ENCODE measurements at places on chromosomes 5 and 9.
A peak's percentile ranks its signal among the peaks of the same experiment; 100 is the strongest.

GRCh38 chr9:27385606-27386322 is 88.8 kb upstream of the EQTN start:
- DNase-seq = no peak

DNA sequence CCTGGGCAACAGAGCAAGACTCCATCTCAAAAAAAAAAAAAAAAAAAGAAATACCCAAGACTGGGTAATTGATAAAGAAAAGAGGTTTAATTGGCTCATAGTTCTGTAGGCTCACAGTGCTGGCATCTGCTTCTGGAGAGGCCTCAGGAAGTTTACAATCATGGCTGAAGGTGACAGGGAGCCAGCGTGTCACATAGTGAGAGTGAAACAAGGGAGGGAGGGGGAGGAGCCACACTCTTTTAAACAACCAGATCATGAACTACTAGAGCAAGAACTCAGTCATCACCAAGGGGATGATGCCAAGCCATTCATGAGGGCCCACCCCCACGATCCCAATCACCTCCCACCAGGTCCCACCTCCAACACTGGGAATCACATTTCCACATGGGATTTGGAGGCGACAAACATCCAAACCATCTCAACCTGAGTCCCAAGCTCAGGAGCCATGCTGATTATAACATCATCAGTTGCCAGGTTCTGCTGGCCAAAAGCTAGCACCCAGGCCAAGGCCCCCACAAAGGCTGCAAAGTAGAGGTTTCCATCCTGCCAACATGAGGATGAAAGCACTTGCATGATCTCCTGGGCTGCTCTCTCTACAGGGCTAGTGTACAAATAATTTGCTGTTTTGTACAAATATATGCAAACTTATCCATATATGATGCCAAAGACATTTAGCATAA is 15.3 kb downstream of the DENND1A start:
- no peak for DNase-seq

GRCh38 chr5:101539315-101539714 is 636.2 kb upstream of the ST8SIA4 start:
- no peak for DNase-seq

DNA sequence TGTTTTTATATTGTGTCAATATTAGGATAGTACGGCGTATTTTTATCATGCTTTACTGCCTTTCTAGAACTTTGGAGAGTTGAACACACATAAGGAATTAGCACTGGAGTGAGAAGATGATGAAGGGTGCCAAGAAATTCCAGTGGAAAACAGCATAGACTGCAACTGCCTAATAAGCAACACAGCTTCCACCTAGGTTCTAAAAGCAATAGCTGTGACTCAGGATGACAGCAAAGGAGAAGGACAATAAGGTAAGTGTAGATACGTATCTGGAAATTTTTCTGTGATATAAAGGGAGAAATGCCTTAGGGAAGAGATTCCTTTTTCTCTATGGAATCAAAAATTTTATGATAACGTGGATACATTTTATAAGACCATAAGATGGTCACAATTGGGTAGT is 7.4 kb downstream of the PTPRD start:
- no peak for DNase-seq

DNA sequence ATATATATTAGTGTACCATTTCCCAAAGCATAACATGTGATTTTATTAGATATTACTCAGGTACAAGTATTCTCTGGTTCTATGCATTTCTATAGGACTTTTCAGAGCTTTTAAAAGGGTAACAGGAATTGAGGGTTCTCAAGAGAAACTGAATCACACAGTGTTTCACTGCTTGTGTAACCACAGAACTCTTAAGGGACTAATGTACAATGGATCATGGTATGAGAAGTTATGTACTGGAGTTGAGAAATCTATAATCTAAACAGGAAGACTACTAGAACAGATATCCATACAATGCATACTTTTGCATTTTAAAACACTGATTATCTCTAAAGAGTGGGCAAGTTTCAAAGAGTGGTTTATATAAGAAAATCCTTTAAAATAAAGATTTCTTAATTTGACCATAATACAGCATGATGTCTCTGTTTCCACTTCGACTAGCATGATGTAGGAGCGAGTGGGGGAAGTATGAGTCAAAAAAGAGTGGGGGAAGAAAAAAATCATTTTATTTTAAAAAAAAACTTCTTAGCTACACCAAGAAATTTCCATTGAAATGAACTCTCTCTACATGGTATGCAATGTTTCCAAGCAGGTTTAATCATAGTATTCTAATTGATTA is 183.5 kb downstream of the RFX3 start:
- no peak for DNase-seq

GRCh38 chr9:133076691-133077090 is 14.9 kb downstream of the CEL start:
- DNase-seq = no peak

GRCh38 chr9:88243736-88244135 is 105.5 kb upstream of the SPATA31C2 start:
- no peak for DNase-seq

- peak; percentile 31 for DNase-seq
Measured at GRCh38 chr5:43631182-43631910, 28.4 kb downstream of the NNT start.

GRCh38 chr9:91757782-91758181 is 192.2 kb downstream of the ROR2 start:
- DNase-seq = no peak

GRCh38 chr5:67092535-67092934 is 104.1 kb downstream of the CD180 start:
- DNase-seq = no peak

DNA sequence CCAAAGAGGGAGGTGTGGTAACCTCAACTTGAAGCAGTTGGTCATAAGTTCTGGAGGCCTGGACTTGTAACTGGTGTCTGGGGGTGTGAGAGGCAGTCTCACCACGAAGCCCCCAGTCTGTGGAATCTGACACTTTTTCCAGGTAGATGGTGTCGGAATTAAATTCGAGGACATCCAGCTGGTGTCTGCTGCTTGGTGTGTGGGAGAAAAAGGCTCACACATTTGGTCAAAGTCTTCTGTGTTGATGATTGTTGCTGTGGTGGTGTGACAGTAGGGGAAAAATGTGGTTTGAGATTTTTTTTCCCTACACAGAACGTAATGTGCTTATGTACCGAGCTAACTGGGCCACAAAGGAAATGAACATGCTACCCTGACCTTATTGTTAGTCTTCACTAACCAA is 251.9 kb downstream of the MAT2B start:
- DNase-seq = no peak

DNA sequence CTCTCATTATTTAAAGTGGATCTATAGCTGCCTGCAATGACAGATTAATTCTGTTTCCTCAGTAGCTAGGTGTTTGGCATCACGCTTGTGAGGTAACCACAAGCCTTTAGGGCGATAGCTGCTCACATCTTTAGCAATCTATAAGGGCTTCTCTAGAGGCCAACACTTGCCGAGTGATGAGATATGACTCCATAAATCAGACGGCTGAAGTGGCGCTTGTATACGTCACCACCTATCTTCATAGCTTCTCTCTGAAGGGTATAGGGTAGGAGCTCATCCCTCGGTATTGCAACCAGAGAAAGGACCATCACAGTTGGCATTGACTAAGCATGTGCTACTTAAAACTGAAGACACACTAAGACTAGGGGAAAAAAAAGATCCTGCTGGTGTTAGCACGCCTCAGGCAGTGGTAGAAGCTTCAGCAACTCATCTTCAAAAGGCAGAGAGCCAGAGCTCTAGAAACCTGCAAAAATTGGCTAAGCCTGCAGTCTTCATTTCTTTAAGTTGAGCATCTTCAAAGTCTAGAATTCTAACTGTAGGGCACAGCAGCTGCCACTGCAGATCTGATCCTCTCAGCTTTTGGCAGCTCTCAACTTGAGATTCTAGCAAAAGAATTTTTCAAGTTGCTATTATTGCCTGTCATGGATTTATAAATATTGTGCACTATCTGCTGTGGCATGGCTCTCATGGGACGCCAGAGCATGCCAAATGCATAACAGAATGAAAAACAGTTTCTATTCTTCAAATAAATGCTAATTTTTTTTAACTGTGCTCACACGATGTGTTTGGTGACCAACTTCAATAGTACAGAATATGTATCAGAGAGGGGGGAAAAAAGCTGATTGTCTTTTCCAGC is 37.5 kb downstream of the PSMB7 start:
- no peak for DNase-seq

- no peak for DNase-seq
Measured at GRCh38 chr9:127614961-127615360, 2.9 kb downstream of the STXBP1 start.

DNA sequence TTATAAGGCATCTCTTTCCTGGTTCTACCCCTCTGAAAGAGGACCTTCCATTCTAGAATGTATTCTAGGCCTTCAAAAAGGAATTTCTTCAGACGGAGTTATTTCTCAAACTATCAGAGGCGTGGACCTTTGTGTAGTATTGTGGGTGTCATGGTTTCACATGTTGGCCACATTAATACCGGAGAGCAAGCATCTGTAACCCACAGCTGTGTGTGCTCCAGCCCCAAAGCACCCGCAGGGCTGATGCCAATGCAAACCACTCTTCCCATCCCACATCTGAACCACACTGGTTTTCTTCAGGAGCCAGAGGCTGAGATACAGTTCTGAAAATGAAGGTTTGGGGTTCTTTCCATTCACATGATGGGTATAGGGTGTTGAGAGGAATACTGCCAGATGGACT is 127.1 kb downstream of the BNC2 start:
- no peak for DNase-seq

DNA sequence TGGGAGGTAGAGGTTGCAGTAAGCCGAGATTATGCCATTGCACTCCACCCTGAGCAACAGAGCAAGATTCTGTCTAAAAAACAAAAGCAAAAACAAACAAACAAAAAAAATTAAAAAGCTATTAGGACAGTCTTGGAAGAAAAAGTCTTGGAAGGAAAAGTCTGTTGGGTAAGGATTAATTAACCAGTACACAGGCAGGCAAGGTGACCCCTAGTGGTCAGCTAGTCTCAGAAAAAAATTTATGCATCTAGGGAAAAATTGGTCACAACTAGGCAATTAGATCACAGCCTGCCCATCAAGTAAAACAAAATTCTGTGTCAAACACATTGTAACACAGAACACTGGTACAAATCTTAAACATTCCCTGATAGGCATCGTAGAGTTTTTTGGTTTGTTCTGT is 6.7 kb upstream of the ANKRD18B start:
- peak; percentile 24 for DNase-seq

GRCh38 chr9:123447934-123448646 is 92.1 kb downstream of the CRB2 start:
- DNase-seq = no peak

DNA sequence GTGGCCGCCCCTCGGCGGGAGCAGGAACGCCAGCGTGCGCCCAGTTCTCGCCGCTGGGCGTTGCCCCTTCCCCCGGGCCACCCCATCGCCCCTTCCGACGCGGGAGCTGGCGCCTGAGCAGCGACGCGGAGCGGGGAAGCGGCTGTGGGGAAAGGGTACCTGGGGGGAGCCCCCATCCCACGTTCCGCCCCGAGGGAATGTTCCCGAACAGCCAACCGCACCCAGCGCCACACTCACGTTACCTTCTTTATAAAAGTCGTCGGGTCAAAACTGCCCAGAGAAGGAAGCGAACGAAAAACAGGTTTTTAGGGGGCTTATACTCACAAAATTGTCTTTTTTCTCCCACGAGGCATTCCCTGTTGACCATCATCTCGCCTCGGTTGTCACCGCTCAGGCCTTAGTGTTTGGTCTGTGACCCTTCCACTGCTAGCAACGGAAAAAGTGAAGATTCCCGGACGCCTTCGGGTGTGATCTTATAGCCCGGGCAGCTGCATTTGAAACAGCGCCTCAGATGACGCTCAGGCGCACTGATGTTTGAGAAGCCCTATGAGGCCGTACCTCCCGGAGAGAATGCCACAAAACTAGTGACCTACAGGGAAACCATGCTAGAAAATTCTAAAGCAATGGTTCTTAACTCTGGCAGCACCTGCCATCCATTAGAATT is 475 bp upstream of the GOLM1 start:
- peak; percentile 47 for DNase-seq

- no peak for DNase-seq
Measured at GRCh38 chr5:74336297-74336696, 304.2 kb downstream of the ENC1 start.

GRCh38 chr9:121744002-121744686 is 92.7 kb downstream of the DAB2IP start:
- DNase-seq = no peak

- DNase-seq = peak; percentile 62
Measured at GRCh38 chr5:175478384-175479124, at the start of gene SFXN1. Gene SFXN1 (plus strand): TSS chr5:175478560. CDS start chr5:175492104, 13,544 bp downstream.

DNA sequence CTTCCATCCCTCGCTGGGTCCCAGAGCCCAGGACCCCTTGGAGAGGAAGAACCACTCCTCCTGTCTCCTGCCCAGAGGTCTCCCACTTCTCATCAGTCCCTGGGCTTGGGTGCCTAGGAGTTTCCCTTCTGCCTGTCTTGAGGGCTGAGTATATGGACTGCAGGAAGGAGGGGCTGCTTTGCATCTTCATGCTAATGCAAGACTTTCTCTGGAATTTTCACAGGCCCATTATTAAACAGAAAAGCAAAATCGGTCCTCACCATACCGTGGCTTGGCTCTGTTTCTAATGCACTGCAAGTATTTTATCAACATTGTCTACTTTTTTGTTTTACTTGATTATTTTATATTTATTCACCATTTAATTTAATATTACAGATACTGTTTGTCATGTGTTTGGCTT is 34.5 kb downstream of the TRIO start:
- DNase-seq = no peak

DNA sequence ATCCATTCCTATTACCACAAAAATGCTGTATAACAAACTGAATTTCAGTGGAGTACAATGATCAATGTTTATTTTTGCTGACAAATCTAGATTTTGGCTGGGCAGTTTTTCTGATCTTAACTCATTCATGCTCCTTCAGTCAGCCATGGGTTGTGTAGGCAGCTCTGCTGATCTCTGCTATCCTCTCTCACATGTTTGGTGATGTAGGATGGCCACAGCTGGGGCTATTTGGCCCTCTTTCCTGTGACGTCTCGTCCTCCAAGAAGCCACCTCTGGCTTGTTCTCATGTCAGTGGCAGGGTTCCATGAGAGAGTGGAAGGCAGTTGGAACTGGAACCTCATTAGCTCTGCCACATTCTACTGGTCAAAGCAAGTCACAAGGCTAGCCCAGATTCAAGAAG is 8.9 kb downstream of the NLN start:
- DNase-seq = no peak

GRCh38 chr5:162496100-162496808 is 428.7 kb downstream of the GABRG2 start:
- no peak for DNase-seq

DNA sequence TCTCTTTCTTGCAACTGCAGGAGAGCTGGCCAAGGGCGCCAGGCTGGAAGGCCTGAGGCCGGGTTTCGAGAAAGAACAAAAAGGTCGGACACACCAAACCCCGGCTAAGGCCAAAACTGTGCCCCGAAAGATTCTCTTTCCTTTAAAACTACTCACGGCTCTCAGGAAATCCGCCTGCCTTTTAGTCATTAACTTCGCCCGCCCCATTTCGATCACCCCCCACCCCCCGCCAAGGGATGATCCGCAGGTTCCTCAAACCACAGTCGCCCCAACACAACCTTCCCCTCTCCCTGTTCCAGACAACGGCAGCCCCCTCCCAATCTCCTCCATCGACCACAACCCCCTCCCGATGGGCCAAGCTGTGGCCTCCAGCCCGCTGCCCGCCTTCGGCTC is 536 bp downstream of the FEM1C start:
- DNase-seq = no peak

Data from HL-60 (cell line).